ENCODE measurements at places on chromosomes 11 and 22.

DNA sequence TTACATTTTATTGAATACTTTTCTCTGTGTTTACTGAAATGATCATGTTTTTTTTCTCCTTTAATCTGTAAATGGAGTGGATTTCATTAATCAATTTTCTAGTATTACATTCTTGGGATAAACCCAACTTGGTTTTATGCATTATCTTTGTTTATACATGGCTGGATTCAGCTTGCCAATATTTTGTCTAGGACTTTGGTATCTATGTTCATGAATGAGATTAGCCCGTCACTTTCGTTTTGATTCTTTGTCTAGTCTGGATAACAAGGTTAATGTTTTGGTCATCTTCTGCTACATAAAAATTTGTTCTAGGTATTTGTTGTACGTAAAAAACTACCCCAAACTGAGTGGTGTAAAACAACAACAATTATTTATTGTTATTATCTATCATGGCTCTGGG is 127.9 kb upstream of the PAX6 start:
- no peak for DNase-seq
- H3K36me3 ChIP-seq = no peaks in the 10 kb centered on the region
- no peaks in the 10 kb centered on the region for H3K4me1 ChIP-seq
- H3K27me3 ChIP-seq = no peaks in the 10 kb centered on the region

DNA sequence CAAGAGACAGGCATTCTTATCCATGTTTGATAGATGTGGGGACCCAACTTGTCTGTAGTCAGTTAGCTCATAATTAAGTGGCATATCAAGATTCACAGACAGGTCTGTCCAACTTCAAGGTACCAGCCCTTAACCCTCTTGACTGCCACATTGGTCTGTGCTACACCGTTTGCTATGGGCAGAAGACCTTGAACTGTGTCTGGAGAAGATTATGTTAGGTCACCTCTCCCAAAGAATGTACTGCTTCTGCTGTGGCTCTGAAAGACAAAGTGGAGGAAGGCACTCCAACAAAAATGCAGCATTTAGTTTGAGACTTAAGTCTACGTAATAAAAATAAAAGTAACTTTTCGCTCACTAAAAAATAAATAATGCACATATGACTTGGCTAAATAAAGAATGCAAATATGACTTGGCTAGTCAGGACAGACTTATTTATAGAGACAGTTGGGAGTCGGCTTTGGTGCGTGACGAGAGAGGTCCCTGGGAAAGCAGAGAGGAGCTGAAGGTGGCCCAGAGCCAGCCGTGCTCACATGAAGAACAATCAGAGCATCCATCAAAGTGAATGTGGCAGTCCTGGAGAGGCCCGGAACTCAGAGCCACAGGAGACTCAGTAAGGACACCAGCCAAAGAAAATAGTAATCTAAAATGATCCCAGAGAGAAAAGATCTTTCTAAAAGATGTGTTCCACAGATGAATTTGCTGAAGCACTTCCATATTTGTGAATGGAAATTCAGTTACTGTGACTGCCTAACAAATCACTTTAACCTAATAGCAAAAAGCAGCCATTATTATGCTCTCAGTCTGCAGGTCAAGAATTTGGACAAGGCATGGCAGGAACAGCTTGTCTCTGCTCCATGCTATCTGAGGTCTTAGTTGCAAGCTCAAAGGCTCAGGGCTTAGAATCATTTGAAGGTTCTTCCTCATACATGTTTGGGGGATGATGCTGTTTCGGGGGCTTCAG is 35.0 kb downstream of the CWC15 start:
- peak; percentile 90 for DNase-seq
- H3K27me3 ChIP-seq = no peaks in the 10 kb centered on the region

DNA sequence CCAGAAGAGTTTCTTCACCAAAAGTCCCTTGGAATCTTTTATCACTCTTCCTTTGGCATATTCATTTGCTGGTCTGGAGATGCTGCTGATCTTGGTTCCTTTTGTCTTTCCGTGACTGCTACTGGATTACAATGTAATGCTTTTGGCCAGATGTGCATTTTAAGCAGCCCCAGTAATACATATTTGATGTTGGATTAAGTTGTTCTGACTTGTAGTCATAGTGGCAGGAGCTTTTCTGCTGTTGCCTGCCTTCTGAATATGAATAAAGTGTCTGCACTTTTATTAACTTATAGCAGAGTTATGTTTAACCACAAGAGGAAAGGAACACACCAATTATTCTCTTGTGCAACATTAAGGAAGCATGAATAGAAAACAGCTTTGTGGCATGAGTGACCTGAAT is 360.0 kb upstream of the DDI1 start:
- H3K4me1 ChIP-seq = no peaks in the 10 kb centered on the region
- DNase-seq = no peak
- no peak overlapping the region for H3K4me3 ChIP-seq
- H3K27me3 ChIP-seq = no peaks in the 10 kb centered on the region
- H3K36me3 ChIP-seq = no peaks in the 10 kb centered on the region

DNA sequence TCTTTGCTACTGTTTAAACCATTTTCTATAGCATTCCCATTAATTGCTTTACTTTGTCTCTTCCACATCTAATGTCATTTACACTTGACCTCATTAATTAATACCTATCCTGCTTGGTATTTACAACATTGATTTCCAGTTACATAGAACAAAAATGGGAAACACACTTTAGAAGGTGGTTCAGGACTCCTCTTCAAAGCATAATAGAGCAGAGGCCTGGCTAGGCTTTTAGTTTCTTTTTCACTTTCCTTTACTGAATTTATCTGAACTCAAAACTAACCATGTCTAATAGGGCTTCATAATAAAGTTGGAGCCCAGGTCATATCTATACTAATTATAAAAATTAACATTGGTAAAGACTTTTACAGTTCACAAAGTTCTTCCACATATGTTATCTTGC is 648.0 kb upstream of the KIRREL3 start:
- no peaks in the 10 kb centered on the region for H3K27me3 ChIP-seq
- H3K4me1 ChIP-seq = no peaks in the 10 kb centered on the region
- DNase-seq = no peak
- H3K36me3 ChIP-seq = no peaks in the 10 kb centered on the region
- no peak overlapping the region for H3K4me3 ChIP-seq

- no peaks in the 10 kb centered on the region for H3K36me3 ChIP-seq
- H3K27me3 ChIP-seq = no peaks in the 10 kb centered on the region
- no peak overlapping the region for H3K27ac ChIP-seq
- no peak overlapping the region for H3K4me3 ChIP-seq
Observed at GRCh38 chr22:27186643-27187042, 529.3 kb downstream of the MIAT start.

- no peaks in the 10 kb centered on the region for H3K27me3 ChIP-seq
- no peak overlapping the region for H3K27ac ChIP-seq
- peaks cover 51% of the 10 kb centered on the region for H3K36me3 ChIP-seq
- DNase-seq = no peak
- no peak overlapping the region for H3K4me3 ChIP-seq
- no peaks in the 10 kb centered on the region for H3K4me1 ChIP-seq
Observed at GRCh38 chr11:134346101-134346975, 14.6 kb downstream of the GLB1L2 start.

GRCh38 chr11:10274726-10275125 is 19.3 kb downstream of the SBF2 start:
- peaks cover 10% of the 10 kb centered on the region for H3K4me1 ChIP-seq
- H3K27ac ChIP-seq = no peak overlapping the region
- DNase-seq = no peak
- H3K27me3 ChIP-seq = no peaks in the 10 kb centered on the region

DNA sequence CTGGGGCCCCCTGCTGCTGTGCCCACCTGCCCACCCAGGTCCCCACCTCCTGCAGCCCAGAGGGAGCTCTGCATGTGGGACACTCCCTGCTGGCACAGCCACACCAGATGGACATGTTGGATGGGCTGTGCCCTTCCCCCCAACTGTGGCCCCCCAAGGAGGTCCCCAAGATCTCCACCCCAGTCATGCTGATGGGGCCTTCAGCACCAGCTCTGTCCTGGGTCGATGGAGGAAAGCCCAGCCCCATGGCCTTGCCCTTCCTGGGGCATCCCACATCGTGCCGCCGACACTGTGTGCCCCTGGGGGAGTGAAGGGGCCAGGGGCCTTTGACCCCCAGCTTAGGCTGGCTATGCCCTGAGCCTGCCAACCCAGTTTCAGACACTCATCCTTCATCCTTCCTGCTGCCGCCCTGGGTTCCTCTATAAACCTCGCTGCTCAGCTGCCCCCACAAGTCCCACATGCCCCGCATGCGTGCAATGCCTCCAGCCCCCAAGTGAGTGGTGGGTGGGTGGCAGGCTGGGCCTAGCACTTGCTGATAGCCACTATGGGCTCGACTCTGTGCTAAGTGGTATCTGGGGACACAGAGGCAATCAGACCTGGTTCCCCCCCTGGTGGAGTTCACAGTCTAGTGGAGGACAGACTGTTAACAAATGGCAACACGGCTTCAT is 3.9 kb upstream of the DPP3 start:
- no peaks in the 10 kb centered on the region for H3K27me3 ChIP-seq
- H3K4me3 ChIP-seq = no peak overlapping the region
- peaks cover 49% of the 10 kb centered on the region for H3K36me3 ChIP-seq
- no peak overlapping the region for H3K27ac ChIP-seq
- no peaks in the 10 kb centered on the region for H3K4me1 ChIP-seq
- DNase-seq = no peak

GRCh38 chr11:68038226-68038717 is 553 bp upstream of the TCIRG1 start:
- H3K4me3 ChIP-seq = peak overlapping the region; percentile 77
- peaks cover 56% of the 10 kb centered on the region for H3K4me1 ChIP-seq
- peak overlapping the region; percentile 91 for H3K27ac ChIP-seq
- H3K36me3 ChIP-seq = peaks cover 5% of the 10 kb centered on the region
- no peaks in the 10 kb centered on the region for H3K27me3 ChIP-seq

DNA sequence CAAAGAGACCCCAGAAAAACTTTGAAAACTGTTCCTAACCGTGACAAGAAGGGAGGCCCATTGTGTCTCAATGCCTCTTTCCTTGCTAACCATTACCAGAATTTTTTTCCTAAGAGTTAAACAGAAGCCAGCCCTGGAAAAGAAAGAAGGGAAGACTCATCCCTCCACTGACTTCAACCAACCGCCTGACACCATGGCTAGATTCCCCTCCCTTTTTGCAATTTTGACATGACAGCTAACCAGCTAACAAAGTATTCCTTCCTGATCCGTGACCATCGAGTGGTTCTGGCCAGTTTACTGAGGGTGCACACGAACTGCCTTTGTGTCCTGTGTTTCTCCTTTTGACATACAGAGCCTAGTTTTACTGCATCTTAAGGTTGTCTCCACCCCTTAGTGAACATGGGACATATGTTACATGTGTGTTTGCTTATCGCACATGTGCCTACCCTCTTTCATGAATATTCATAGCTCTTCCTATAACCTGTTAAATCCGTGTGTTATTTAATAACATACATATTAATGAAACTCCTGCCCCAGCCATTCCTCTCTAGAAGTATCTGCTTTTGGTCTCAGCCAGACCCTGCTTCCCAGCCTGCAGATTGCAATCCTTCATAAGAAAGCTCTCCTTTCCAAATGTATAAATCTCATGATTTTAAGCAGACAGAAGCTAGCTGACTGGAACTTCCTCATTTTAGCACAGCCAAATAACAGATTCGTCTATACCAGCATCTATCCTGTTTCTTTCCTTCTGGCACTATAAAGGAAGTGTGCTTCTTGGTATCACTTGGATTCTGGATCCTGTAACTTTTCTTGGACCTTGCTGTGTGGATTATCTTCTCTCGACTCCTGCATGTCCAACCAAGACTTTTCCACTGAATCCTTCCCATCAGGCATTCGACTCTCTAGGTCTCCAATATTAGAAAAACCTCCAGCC is 37.8 kb downstream of the RASSF10 start:
- H3K4me3 ChIP-seq = no peak overlapping the region
- no peaks in the 10 kb centered on the region for H3K36me3 ChIP-seq
- H3K27me3 ChIP-seq = no peaks in the 10 kb centered on the region
- H3K27ac ChIP-seq = no peak overlapping the region
- DNase-seq = no peak
- H3K4me1 ChIP-seq = no peaks in the 10 kb centered on the region

GRCh38 chr22:33070600-33070999 is 12.4 kb upstream of the SYN3 start:
- H3K27ac ChIP-seq = no peak overlapping the region
- DNase-seq = no peak
- H3K4me1 ChIP-seq = no peaks in the 10 kb centered on the region
- H3K27me3 ChIP-seq = peaks cover 12% of the 10 kb centered on the region

DNA sequence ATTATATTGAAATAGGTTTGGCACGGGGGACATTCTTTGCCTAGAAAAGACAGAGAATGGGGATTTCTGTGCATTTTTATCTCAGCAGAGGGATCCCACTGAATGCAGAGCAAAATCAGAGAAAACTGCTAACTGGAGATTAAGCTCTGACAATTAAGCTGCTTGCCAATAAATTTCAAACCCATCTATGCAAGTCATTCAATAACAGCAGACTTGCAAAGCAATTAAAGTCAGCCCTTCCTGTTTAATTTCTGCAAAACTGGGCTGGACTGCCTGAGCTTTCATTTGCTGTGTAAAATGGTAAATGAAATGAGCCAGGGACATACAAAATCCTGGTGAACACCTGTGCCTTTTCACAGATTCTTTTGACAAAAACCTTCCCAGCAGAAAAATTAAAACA is 1273.9 kb upstream of the CNTN5 start:
- no peak overlapping the region for H3K4me3 ChIP-seq
- no peaks in the 10 kb centered on the region for H3K27me3 ChIP-seq
- H3K4me1 ChIP-seq = no peaks in the 10 kb centered on the region
- no peak overlapping the region for H3K27ac ChIP-seq

DNA sequence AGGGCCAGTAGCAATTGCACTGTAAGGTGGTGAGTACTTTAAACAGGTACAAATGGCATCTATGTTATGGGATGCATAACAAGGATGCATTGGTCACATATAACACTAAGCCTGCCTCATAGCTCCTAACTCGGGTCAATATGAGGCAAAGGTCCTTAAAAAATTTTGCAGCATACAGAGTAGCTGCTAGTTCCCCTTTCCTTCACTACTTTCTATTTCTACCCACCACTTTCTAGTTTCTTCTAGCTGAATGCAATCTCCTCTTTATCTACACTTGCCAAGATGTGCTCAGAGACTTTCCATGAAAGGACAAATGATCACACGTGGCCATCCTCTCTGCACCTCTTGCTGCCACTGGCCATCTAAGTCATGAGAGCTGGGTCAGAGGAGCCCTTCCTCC is 9.8 kb downstream of the OR51F2 start:
- no peaks in the 10 kb centered on the region for H3K27me3 ChIP-seq
- H3K4me3 ChIP-seq = no peak overlapping the region
- no peaks in the 10 kb centered on the region for H3K36me3 ChIP-seq

- no peaks in the 10 kb centered on the region for H3K36me3 ChIP-seq
- no peaks in the 10 kb centered on the region for H3K4me1 ChIP-seq
- H3K27me3 ChIP-seq = no peaks in the 10 kb centered on the region
- DNase-seq = no peak
Observed at GRCh38 chr11:73085189-73085875, 56.8 kb downstream of the FCHSD2 start.

- no peak overlapping the region for H3K27ac ChIP-seq
- DNase-seq = no peak
- no peak overlapping the region for H3K4me3 ChIP-seq
- H3K36me3 ChIP-seq = no peaks in the 10 kb centered on the region
Observed at GRCh38 chr11:100469835-100470234, 217.3 kb upstream of the ARHGAP42 start.
